Tongue (tissue), 3 donors: ENCODE measurements at places on chromosomes 6 and 20.
A peak's percentile ranks its signal among the peaks of the same experiment; 100 is the strongest.

DNA sequence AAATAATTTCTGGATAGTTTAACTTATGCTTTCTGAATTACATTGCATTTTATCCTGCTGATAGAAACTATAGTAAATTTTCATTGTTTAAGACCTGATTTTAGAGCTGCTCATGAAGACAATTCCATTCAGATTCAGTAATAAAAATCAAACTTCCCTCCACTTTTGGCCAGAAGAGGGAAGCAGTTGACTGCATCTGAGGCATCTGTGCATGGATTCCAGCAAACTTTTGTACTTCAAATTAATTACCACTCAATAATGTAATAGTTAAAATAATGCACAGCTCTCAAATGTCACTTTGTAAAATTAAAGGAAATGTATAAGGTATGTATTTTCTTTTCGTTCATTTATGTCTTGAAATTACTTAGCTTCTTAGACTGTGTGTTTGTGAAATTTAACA, 64.2 kb upstream of the SLC35B3 start:
- peak; percentile 54 for DNase-seq

- peak; percentile 34 for DNase-seq
Measured at GRCh38 chr6:139402876-139403386, 28.5 kb upstream of the CITED2 start.

DNA sequence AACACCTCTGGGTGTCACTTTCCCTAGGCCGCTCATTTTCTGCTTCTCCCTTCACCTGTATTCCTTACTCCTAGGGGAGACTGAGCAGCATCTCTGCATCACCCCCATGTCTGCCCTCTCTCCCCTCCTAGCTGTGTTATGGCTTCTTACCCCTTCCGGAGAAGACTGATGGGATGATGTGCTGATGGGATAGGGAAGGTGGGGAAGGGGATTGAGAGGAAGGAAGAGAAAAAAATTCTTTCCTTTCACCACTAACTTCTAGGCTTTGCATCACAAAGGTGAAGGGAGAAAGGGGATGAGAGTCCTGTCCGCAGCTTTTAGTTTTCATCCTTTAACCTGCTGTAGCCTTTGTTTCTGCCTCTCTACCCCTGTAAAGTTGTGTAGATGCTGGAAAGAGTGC, 26.7 kb downstream of the AKAP7 start:
- DNase-seq, result no peak

DNA sequence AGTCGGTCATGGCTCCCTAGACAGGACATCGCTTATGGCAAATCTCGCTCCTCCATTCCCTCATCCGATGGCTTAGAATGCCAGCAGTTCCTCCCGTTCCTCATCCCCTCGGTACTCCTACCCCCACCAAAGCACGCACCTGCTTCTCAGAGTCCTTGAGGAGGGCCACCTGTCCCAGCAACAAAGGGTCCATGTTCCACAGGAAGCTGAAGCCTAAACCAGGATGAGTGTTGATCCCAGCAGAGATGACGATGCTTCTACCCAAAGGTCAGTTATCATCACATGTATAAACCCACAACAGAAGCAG, 111.2 kb downstream of the THBS2 start:
- no peak for DNase-seq

- no peak for DNase-seq
Measured at GRCh38 chr20:61031101-61031830, 220.8 kb upstream of the CDH4 start.

- no peak for DNase-seq
Measured at GRCh38 chr6:11230158-11231107, 2.0 kb downstream of the NEDD9 start.

DNA sequence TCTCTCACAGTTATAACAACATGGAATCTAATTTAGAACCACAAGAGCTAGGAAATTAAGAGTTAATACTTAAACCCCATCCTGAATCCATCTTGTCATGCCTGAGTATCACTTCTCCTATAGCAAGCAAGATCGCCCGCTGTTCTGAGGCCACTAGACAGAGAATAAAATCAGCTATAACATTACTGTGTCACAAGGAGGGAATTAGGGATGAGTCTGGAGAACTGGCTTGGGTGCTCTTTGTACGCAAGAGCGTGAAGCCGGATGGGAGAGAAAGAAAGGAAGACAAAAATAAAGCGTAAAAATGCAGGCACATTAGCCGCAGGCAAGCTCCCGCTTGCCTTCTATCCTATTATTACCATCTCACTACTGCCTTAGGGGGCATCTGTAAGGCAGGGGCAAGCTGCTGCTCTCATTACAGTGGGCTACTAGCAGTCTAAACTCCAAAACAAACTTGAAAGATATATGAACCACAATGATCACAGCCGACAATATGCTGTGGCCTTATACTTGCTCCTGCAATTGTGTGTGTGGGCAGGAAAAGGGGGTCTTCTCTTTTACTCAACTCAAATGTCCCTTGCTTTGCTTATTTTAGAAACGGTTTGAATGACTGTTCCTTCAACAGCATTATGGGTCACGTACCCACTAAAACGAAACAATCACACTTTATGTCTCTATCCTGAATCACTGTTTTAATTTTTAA, 81.9 kb downstream of the GJA10 start:
- no peak for DNase-seq

DNA sequence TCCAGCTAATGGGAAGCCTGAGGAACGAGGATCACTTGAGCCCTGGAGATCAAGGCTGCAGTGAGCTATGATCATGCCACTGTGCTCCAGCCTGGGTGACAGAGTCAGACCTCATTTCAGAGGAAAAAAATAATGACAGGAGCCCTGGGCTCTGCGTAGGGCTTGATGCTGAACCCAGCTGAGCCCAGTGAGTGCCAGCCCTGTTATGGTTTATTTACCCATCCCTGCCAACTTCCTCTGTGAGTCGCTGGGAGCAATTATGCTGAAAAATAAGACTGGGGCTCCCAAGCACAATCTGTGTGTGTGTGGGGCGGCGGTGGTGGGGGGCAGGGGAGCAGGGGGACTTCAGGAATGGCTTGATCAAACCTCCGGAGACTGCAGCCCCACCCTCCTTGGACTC, 75.9 kb upstream of the PMEPA1 start:
- no peak for DNase-seq

DNA sequence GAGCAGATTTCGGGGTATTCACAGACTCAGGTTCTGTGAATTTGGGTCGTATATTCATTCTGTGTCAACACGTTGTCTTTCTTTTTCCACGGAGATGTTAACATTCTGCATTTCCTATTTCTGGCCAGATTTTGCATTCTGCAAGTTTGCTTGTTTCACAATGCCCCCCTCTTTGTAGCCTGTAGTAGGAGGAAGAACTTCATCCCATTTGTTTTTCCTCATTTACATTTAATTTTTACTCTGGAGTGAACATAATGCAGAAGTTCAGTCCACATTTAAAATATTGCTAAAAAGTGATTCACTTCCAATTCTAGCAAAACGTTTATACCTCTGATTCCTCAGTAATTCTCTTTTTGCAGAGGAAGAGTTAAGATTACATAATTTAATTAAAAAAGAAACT, 12.9 kb downstream of the TAGAP start:
- DNase-seq, result no peak

DNA sequence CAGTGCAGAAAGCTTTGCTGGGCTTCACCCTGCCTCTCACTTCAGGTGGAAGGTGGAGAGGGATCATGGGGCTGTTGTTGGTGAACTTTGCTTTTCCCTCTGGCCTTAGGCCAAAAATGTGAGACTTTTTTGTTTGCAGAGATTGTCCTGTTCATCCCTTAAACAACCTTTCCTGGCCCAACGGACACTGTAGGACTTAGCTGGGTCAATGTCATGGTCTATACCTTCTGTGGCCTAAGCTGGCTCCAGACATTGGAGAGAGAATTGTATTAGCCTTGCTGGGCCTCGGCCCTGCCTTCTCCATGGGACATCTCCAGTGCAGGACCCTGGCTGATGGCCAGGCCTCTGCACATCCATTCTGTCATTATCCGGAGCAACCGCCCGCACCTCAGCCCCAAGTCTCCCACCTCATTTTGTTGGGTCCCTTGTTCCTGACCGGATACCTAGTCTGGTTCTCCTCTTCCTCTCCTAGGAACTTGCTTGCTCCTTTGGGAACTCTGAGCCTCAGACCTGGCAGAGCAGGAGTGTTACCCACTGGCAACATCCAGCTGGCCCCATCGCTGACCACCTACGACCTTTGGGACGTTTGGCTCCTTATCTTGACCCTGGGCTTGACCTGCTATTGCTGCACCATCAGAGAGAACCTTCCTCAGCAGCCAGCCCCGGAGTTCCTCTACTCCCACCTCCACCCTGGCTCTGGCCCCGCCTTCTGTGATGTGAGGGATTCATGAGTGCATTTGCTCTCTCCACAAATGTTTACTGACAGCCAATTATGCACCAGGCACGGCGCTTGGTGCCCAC, 128.2 kb downstream of the BANF2 start:
- DNase-seq, result no peak

- DNase-seq, result no peak
Measured at GRCh38 chr6:38480036-38480435, 159.7 kb downstream of the BTBD9 start.

DNA sequence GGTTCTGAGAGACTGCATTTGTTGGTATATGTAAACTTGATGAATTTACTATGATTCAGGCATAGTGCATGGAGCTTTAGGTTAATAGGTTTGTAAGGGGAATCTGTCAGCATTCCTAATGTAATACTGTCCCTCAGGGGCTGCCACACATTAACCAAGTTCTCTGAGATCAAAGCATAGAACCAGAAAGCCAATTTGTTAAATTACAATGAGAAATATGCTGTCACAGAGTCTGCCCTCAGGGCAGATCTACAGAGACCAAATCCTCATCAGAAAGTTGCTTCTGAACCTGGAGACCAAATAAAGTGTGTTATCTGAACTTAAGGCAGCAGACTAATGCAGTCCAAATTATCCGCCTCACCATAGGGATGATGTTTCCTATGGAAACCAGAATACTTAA, 250.8 kb upstream of the HTR1E start:
- DNase-seq, result no peak

DNA sequence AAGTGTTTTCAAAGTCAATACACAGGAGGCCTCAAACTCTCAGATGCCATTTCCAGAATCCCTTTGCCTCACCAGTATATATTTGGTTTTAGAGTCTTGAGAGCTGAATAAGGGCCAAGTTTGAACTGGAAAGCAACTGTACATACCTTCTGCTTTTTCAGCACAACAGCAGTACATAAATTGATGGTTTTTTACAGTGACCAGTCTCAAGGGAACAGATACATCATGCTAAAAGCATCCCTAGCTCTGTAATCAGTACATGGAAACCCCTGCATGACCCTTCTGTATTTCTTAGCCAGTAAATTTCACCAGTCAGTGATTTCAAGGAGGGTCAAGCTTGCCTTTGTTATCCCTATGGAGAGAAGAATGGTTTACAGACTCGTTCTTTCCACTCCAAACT, 40.6 kb upstream of the ECHDC1 start:
- peak; percentile 45 for DNase-seq

DNA sequence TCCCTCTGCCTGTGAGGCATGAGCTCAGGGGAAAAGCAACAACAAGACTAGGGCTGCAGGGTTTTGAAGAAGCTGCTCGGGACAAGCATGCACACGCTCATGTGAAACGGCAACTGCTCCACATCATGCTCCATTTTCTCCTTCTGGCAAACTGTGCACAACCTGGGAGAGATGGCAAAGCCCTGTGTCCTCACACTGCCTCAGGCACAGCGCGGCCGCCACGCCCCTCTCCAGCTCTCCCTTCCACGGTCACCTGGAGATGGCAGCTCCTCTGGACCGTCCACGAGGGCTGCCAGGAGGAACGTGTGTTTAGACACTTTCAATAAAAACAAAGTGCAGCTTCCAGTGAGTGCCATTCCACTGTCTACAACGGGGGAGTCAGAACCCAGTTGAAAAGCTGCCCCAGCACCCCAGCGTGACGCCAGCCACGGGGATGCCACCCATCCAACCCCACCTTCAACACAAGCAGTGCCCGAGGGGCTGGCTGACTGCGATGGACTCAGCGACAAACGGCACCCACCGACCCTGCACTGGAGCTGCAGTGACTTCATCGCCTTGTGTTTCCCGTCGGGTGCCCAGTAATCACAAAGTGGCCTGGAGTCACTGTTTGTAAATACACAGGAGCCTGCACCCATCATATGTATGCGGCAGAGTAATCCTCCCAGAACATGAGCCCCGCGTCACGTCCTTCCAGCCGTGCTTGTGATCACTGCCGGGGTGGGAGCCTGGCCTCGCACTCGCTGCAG, 16.1 kb downstream of the SMOC2 start:
- DNase-seq, result no peak

DNA sequence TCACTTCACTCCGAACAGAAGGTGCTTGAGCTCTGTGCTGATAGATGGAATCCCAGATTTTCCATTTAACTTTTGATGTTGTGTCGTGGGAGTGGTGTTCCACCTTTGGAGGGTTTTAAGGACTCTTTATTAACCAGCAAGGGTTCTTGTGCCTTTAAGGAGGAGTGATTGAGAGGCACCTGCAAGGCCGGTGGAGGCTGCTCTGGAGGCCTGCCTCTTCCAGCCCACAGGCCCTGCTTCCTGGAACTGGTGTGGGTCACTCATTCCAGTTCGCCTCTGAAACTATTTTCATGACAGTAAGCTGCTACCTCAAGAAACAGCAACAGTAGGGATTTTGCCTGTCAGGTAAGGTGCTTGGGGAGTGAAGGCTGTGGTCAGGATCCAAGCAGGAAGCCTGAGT, 58.8 kb upstream of the APCDD1L start:
- no peak for DNase-seq

- DNase-seq, result no peak
Measured at GRCh38 chr6:157124485-157125254, 198.6 kb downstream of the TMEM242 start.

GRCh38 chr6:24867104-24867703, 68.5 kb upstream of the ARMH2 start:
- DNase-seq, result no peak

DNA sequence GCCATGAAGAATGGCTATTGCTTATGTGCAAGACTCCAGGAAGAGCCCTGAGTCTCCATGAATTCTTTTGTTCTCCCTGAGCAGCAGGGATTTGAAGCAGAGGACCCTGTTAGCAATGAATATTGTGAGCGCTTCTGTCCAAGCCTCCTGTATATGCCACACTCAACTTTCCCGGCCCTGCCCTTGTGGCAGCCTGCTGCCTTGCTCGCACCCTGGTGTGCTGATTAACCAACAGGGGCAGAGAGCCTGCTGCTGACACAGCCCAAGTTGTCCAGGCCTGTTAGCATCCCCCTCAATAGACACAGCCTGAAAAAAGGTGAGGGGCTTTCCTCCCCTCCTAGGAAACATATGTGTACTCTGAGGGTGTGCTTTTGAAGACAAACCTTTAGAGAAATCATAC, 131.4 kb downstream of the BMP2 start:
- no peak for DNase-seq

GRCh38 chr6:157269261-157269794, 54.0 kb downstream of the TMEM242 start:
- DNase-seq, result peak; percentile 61

DNA sequence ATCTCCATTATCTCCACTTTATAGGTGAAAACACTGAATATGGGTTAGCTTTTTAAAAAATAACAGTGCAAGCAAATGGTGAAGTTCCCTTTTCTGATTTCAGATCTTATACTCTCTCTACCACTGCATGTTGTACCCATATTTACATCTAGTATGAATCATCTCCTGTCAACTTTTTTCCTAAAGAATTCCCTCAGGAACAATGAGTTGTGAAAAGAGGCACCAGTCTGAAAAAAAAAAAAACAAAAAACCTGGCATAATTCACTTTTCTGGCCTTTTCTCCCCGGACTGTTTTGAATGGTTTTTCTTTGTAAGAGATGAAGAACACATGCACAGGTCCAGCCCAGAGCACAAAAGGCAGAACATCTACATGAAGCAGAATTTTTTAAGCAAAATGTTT, 596.0 kb downstream of the COL12A1 start:
- DNase-seq, result no peak
